ENCODE measurements at places on chromosomes 12 and 14. TPM values are rescaled to one million over a fixed set of nuclear protein-coding genes. Genes with fewer than 3 reads are reported as not detected.
A peak's percentile ranks its signal among the peaks of the same experiment; 100 is the strongest.

DNA sequence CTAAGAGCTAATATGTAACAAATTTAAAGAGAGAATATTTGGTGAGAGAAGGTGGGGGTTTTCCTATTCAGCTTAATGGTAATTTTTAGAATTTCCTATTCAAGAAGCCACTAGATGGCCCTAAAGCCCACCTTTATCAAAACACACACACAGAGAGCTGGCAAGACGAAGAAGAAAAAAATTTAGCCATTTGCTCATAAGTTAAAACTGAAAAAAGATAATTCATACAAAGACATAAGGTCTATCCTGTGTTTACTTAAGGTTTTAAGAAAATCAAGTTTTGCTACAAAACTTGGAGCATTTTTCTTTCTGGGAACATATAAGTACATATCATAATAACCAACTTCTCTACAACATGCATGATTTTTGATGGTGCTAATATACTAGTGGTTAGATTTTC, 46.8 kb upstream of the PCED1B start:
- DNase-seq, result peak; percentile 69

GRCh38 chr12:3253682-3254275, 176.6 kb downstream of the TSPAN9 start:
- DNase-seq, result no peak

- DNase-seq, result peak; percentile 64
Measured at GRCh38 chr14:67515386-67516079, 17.6 kb upstream of the PLEKHH1 start.

The PRB2 gene
- not detected for total RNA-seq

DNA sequence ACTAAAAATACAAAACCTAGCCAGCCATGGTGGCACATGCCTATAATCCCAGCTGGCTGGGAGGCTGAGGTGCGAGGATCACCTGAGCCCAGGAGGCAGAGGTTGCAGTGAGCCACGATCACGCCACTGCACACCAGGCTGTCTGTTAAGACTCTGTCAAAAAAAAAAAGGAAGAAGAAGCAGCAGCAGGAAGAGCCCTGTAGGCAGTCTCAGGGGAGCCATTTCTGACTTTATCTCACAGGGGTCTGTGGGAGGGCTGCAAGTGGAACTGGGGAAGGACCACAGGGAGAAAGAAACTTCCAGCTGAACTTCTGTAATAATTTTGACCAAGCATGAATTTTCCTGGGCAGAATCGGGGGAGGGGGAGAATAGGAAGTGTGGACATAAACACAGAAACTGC, 32.7 kb downstream of the GARIN6 start:
- no peak for DNase-seq

The OVCH1 gene
- not detected for total RNA-seq

DNA sequence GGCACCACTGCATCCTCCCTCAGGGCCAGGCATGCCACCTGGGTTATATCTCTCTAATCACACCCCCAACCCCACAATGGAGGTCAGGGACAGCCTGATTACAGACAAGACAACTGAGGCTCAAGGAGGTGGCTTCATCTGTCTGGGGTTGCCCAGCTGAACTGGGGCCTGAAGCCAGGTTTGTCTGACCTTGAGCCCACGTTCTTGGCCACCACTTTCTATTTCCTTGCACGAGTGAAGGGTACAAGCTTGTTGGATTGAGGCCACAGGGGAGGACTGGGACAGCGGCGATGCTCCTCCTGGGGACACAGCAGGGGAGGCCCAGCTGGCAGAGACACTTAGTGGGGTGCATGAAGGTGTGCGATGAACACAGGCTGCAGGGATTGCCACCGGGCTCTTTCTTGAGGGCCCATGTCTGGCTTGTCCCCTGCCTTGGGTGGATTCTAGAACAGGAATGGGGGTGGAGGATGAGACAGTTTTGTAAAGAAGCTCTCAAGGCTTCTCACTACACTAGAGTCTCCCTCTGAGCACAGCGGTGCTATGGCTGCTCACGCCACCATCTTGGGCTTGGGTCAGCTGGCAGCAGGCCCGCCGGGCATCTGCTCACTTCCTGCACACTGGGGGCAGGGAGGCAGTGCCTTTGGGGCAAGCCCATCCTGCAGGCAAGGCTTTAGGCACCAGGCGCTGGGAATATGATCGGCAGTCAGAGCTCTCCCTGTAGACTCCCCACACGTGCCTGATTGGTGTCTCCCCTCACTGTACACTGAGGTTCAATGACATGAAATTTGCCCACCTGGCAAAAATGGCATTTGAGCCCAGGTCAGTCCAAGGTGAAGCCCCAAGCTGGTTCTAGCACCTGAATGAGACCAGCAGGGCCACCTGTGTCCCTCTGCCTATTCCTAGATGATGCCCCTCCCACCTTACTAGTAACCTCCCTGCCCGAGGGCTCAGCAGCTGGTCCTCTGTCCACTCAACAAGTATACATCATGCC, 16.0 kb downstream of the RITA1 start:
- no peak for DNase-seq

DNA sequence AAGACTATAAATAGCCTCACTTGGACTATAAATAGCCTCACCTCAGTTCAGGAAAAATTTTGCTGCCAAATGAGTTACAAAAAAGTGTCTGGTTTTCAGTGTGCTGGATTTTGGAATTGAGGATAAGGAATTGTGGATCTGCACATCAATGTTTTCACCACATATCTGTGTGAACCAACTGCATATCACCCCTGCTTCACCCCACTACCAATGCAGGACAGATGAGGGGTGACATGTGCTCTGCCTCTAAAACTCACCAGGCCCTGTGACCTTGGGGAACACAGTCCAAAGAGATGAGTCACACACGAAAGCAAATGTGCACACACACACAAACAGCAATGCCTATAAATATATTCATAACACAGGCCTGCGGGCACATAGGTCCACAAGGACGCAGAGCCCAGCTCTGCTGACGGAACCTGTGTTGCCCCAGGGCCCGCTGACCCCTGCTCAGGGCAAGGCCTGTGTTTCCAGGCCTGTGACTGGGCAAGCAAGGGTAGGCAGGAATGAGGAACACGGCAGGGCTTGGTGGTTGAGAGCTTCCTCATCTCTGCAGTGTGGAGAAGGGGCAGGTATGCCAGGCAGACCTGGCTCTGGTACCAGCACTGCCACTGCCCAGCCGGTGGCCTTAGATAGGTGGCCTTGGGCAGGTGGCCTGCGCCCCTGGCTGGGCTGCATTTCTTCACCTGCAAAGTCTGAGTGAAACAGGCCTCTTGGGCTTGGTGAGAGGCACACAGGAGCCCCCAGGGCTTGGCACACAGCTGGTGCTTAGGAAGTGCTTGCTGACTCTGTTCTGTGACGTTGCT, 82.4 kb downstream of the ARL6IP4 start:
- DNase-seq, result no peak

- DNase-seq, result no peak
Measured at GRCh38 chr14:50402965-50403364, 6.3 kb upstream of the CDKL1 start.

The SERPINA12 gene
- not detected for total RNA-seq

GRCh38 chr12:38056701-38057689, 259.6 kb upstream of the ALG10B start:
- DNase-seq, result peak; percentile 42

The CBLN3 gene
- 0.07 TPM for total RNA-seq

- DNase-seq, result no peak
Measured at GRCh38 chr14:76250302-76250701, 98.6 kb downstream of the GPATCH2L start.

DNA sequence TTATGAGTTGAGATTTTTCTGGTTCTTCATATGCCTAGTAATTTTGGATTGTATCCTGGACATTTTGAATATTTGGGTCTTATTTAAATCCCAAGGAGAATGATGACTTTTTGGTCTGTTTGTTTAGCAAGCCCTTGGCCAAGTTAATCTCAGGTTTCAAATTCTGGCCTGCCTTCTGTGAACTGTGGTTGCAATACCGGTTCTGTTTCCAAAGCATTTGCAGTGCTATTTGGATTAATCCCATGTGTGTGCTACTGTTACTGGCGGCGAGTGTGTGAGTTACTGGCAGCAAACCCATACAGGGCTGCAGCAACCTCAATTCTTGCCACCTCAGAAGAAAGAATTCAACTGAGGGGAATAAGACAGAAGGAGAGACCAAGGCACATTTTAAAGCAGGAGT, 51.1 kb downstream of the TMEM260 start:
- no peak for DNase-seq

The SPATA7 gene
- 16.5 TPM for total RNA-seq

DNA sequence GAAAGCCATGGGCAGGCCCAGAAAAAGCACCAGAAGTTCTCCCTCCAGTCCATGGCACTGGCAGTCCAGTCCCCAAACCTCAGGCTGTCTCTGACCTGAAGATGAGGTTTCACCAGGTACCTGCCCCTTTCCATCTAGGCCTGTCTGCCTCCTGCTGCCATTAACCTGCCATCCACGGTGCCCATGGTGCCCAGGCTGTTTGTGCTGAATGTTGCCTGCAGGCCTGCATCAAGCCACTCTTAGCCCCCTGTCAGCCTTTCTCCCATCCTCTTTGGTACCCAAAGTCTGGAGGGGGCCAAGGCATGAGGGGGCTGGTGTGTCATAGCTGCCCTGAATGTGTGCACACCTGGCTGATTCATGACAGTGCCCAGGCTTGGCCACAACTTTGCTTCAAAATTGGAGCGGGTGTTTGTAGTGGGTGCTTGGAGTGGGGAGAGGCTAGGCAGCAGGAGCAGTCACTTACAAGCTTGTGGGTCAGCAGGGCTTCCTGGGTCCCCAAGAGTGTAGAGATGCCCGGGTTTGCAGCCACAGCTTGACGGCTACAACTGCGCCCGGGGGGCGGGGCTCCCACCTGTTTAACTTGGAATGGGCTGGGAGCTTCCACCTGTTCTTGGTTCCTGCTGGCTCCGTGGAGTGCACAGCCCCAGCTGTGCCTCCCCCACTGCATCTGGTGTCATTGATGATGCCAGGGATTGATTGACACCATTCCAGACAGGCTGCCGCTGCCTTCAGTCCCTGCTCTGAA, 88.5 kb downstream of the GPHN start:
- DNase-seq, result no peak

The TSPAN8 gene
- not detected for total RNA-seq

The GLIPR1L2 gene
- total RNA-seq, result not detected

DNA sequence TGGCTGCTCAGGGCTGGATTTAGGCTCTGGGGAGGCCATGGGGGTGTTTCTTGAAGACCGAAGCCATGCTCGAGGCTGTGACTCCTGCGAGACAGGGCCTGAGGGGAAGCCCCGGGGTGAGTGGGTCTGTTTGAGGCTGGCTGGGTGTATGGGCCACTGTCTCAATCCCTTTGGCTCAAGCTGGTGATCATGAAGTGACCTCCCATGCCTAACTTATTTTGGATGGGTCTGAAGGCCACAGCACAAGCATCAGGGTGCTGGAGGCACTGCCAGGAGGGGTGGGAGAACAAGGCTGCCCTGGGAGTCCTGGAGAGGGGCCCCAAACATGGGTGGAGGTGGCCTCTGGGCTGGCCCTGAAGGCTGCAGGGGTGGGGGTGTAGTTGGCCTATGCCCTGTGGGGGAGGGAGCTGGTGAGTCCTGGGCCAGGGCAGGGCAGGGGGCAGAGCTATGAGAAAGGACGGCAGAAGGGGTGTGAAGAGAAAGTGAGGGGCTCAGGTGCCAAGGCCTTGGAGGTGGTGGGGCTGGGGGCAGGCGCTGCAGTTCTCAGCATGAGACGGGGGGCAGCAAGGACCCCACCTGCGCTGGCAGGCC, 100.9 kb downstream of the KIF26A start:
- DNase-seq, result no peak

GRCh38 chr14:55438066-55438683, 2.2 kb downstream of the TBPL2 start:
- DNase-seq, result peak; percentile 80

DNA sequence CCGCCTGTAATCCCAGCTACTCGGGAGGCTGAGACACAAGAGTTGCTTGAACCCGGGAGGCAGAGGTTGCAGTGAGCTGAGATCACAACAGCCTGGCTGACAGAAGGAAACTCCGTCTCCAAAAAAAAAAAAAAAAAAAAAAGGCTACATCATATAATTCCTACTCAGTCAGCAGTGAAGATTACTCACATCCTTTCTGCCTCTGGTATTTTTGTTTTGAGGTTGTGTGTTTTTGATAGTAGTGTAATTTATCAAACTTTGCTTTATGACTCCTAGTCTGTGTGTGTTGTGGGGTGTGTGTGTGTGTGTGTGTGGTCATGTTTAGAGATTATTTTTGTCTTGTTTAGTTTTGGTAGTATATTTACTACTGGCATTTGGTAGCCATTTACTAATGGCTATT, 29.8 kb upstream of the DLGAP5 start:
- no peak for DNase-seq

Measured in GM23338 (cell line).